ENCODE measurements at places on chromosomes 6 and 20.

- no peak for DNase-seq
Measured at GRCh38 chr6:82624251-82624650, 260.6 kb downstream of the TPBG start.

DNA sequence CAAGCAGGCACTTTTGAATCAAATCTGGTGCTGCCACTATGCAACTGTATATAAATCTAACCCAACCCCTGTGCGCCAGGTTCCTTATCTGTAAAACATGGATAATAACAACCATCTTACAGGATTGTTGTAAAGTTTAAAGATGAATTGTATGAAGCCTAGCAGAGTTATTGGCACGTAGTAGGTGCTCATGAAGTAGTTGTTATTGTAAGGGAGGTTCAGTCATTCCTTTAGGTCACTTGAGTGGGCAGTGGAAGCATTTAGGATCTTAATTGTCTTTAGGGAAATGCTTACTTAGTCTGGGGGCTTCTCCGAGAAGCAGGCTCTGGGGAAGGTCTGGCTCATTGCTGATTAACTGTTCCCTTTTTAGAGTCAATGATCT is 29.8 kb upstream of the PKIG start:
- no peak for DNase-seq

- DNase-seq = no peak
Measured at GRCh38 chr6:141041596-141042087, 1091.1 kb upstream of the GJE1 start.

DNA sequence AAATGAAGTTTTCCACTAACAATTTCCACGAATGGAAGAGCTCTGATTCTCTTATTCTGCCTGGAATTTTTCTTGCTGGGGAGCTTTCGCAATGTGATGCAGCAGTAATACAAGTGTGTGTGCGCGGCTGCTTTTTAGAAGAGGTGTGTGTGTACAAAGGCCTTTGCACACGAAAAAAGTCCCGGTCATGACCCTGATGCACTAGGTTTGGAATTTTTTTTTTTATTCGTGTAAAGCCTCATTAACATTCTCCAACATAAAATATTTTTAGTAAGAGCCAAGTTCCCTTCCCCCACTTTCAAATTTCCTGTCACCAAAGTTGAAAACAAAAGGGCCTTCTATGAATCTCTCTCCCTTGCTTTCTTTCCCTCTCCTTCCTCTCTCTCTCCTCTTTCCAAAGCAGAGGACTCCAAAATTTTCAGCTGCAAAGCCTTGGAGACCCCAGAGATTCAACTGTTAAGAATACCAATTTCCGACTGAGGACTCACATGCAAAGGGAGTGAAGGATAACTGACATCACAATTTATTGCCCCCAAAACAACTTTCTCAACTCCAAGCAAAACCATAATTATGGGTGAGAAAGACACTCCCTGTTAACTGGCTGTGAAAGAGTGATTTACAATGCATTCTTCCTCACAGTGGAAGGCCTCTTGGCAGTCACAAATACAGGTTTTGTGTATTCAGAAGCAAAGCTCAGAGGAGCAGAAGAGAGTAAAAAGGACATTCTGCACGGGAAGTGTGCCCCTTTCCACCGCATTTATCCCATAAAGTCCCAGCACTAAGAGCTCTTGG is 421.2 kb upstream of the JARID2 start:
- no peak for DNase-seq

DNA sequence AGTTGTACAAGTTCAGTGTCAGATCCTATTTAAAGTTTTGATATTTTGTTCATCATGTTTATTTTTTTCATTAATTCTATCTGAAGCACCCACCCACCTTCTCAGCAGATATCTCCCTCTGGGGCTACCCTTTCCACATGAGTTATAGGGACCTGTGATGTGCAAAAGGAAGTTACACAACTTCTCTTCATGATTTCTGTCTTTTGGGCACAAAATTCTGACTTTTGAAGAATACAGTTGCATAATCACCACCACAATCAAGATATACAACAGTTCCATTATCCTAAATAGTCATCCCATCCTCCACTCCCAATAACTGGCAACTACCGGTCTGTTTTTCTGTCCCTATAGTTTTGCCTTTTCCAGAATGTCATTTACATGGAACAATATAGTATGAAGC is 13.8 kb upstream of the FUCA2 start:
- no peak for DNase-seq

DNA sequence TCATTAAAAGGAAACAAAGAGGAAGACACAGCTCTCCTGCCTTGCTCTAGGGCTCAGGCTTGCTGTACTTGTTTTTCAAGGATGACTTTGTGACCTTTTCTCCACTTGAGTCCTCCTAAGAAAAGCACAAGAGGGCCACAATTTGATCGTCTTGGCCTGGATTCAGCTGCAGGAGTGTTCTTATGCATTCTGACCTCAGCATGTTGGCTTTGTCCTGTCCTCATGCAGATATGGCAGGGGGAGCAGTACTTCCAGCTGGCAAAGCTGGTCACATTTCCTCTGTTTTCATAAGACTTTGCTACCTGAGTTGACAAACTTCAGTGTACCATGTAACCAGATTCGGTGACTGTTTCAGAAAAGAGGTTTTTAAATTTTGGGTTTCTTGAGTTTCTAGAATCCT is 30.8 kb downstream of the KDM1B start:
- no peak for DNase-seq

DNA sequence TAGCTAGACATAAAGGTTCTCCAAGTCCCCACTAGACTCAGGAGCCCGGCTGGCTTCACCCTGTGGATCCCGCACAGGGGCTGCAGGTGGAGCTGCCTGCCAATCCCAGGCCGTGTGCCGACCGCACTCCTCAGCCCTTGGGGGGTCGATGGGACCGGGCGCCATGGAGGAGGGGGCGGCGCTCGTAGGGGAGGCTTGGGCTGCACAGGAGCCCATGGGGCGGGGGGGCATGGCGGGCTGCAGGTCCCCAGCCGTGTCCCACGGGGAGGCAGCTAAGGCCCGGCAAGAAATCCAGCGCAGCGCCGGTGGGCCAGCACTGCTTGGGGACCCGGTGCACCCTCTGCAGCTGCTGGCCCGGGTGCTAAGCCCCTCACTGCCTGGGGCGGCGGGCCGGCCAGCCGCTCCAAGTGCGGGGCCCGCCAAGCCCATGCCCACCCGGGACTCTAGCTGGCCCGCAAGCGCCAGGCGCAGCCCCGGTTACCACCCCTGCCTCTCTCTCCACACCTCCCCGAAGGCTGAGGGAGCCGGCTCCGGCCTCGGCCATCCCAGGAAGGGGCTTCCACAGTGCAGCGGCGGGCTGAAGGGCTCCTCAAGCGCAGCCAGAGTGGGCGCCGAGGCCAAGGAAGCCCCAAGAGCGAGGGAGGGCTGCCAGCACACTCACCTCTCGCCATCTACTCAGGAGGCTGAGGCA is 26.5 kb upstream of the ID1 start:
- no peak for DNase-seq

GRCh38 chr20:52612046-52612632 is 360.0 kb upstream of the TSHZ2 start:
- no peak for DNase-seq

DNA sequence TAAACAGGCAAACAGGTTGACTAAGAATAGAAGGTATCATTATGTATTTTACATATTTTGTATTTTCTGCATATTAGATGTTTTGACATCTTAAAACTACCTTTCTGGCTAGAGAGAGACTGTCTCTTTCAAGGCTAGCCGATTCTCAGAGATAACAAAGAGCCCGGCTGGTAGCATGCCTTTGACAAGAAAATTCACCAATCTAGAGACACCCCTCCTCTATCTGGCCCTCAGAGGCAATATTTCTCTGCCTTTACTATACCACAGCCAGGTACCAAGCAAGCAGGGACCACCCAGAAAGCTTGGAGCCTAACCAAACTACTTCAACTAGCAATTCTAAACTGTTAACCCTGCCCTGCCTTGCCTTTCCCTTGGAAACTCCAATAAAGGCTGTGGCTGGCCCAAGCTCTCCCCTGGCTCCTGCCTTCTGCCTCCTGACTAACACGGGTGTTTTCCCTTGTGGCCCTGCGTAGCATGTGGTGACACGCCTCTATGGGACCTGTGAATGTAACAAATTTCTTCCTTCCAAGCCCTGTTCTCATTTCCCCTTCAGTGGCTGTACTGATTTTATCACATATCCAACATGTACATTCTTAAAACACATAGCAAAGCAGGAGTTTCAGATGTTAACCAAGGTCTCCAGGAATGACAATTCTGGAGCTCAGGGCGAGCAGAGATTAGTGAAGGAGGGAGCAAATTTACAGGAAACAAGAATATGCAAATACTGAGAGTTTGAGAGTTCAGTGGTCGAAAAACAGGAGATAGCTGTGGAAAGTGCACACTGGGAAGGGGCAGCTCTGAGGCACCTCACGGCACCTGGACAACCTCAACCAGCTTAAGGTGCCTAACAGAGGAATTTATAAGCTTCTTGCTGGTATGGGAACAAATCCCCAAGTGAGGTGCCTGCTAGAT is 120.8 kb downstream of the BACH2 start:
- DNase-seq = no peak

- no peak for DNase-seq
Measured at GRCh38 chr20:35226126-35226883, at the start of gene MMP24. MMP24 (plus strand) TSS chr20:35226690; CDS start chr20:35226739, 49 bp downstream.

DNA sequence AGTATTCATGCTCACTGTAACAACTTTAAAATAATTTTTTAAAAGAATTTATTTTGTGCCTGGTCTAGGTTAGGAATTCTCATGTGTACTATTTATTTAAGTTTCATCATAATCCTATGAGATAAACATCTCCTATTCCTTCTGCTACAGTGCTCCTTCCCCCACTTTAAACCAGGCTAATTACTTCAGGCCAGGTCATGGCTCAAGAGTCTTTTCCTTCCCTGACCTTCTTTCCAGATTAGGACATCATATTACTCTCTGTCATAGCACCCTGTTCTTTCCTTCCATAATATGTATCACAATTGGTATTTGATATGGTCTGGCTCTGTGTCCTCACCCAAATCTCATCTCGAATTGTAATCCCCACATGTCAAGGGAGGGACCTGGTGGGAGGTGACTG is 239.0 kb downstream of the BTBD9 start:
- no peak for DNase-seq

DNA sequence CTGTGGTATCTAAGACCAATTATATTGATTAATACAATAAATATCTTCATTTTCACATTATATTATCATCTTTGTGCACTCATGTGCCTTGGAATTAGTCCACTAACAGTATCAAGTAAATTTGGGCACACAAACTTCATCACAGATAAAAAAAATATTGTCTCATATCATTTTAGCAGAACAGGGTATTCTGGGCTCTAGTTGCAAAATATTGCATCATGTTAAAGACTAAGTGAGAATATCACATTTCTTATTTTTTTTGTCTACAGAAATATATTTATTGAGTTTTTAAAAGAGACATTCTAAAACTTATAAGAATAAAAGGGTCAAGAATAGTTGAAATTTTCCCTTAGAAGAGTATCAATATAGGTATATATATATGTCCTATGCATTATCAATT is 754.1 kb upstream of the MAN1A1 start:
- DNase-seq = no peak

GRCh38 chr6:121967631-121968030 is 431.8 kb upstream of the HSF2 start:
- no peak for DNase-seq

DNA sequence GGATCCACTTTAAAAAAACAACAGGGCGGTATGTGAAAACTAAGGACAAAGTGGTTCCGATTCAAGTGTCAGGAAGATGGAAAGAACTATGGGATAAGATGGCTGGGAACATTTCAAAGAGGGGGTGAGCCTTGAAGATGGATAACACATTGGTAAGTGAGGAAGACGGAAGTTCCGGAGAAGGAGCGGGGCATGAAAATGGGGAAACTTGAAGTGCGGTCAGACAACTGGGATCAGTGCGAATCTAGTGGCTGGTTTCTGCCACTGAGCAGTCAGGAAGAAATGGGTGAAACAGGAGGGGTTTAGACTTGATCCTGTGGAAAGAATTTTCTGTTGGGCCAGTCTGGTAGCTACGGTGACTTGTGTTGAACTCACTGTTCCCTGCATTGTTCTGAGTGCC is 1.2 kb downstream of the NAA20 start:
- no peak for DNase-seq

DNA sequence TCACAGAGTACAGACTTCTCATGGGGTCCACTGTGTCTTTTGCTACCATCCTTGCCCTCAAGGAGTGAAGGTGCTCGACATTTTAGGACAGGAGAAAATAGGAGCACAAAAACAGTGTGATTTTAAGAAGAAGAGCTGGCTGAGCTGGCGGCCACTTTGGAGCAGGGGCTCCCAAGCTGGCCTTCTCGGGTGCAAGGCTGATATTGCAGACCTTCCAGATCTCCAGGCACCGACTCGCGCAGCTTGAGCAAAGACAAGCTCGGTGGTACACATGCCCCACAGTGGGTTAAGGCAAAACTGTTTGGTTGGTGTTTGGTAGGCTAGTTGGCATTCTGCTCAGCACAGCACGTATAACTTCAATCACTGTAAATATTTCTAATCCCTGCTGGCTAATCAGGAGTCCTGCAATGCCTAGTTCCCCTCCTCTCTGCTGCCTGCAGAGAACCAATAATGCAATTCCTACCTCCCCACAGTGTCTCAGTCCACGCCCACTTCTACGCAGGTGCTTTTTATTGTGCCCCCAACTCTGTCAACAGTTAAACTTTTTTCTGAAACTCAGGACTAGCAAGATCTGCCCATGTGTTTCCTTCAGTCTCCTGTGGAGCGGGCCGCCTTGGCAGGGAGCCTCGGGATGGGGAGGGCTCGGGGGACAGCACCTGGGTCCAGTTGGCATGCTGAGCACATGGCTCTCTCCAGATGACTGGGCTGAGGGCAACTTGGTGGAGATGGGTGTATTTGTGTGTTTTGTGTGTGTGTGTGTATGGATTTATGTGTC is 12.7 kb upstream of the SMOC2 start:
- DNase-seq = no peak

- no peak for DNase-seq
Measured at GRCh38 chr20:60512443-60512842, 554.2 kb downstream of the CDH26 start.

DNA sequence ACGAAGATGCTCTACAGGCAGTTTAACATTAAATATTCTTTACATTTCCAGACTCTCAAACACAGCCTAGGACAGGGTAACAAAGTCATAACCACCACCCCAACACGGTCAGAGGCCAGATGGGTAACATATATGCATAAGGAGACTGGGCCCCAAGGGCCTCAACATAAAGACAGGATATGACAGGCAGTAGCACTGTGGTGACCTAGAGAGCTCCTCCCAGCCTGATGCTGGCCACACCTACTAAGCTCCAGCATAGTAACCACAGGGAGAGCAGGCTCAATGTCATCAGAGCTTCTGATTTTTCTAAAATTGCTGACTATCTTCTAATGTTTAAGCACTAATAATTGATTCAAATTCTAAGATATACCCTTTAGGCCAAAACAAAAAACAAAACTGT is 21.7 kb downstream of the SMLR1 start:
- DNase-seq = no peak

GRCh38 chr20:53676987-53677386 is 83.3 kb upstream of the ZNF217 start:
- no peak for DNase-seq

Data from AG09319 (cell line).